ENCODE measurements at places on chromosomes 7 and 10.

DNA sequence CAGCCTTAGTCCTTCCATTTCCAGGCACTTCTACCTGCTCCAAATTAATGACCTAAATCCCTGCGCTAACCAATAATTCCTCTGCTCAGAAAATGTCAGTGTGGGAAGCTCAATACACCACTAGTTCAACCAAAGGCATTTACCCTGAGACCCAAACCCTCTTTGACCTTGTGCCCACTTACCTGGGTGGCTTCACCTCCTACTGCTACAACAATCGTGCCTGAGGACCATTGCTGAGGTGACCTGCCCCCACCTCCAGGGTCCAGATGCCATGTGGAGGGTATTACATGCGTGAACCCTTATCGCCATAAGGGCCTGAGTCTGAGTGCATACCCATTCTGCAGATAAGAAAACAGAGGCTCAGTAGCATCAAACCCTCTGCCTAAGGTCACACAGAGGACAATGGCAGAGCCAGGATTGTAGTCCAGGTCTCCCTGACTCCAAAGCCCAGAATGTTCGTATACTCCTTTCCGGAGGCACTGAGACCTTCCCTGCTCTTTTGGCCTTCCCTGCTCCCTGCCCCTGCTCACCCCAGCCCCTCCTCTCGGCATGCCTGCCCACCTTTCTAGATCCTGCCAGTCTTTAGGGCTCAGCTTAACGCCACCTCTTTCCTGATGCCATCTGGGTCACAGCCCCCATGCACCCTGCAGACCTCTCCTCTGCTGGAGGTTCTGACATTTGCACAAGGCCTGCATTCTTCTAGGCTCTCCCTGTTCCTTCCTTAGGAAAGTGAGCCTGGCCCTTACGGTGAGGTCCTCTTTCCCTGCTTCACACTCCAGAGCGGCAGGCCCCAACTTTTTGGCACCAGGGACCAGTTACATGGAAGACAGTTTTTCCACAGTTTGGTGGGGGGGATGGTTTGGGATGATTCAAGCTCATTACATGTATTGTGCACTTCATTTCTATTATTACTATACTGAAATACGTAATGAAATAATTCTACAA is 94.9 kb downstream of the CHST15 start:
- peak; percentile 3 for DNase-seq

DNA sequence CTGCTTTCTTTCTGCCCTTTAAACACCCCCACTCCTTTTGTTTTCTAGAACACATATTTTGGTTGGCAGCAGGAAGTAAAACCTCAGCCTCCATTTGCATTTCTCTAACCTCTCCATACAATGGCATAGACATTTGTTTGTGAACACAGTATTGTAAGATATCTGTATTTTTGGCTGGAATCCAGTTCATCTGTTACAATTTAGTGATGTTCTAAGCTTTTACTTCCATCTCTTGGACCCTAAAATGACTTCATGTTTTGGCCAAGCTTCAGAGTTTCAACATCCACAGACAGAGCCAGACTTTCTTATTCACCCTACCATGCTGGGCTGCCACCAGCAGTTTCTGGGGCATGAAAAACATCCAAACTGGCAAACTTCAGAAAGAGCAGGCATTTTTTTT is 21.1 kb upstream of the AUTS2 start:
- DNase-seq: no peak

- no peak for DNase-seq
These were observed 52.8 kb upstream of the AOAH start for GRCh38 chr7:36777062-36777461.

DNA sequence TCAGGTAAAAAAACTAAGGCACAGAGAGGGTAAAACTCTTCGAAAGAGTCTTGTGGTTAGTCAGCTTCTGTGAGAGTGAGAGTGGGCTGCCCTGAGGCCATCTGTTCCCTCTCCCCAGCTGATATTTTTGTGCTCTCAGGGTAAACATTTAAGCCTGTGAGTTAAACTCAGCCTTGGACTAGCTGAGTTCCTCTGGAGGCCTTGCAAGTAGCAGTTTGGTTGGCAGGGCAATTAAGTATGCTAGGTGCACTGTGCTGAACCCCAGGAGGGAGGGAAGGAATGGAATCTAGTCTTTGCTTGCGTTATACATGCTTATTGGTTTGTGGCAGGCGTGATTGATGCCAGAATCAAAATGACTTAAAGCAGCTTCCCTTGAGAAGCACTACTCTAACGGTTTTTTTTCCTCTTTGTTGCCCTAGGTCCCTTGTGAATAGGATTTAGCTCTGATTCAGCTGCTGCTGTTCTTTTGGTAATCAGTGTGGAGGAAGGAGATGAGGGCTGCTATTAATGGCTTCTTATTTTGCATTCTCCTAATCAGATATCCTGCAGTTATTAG is 140.2 kb downstream of the AUTS2 start:
- peak; percentile 46 for DNase-seq

DNA sequence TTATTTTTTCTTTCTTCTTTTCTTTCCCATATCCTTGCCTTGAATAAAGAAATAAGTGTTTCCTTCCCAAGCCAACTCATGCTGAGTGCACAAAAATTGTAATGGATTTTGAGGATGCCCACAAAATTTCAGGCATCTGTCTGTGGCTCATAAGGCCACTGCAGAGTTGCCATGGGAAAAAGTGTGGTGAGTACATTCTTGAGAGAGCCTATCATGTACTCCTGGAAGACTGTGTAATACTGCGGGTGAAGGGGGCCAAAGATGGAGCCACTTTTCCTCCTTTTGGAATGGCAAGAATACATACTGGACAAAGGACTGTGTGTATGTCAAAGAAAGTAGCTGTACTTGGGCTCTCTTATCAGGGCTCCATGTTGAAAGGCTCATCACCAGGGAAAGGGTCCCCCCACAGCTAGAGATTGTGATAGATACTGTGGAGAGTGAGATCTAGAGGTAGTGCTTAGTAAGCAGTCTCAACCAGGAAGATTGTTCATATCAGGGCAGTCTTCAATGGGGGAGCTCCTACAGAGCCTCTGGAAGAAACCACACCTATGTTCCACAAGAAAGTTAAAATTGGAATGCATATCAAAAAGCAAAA is 341.6 kb upstream of the KCND2 start:
- no peak for DNase-seq

DNA sequence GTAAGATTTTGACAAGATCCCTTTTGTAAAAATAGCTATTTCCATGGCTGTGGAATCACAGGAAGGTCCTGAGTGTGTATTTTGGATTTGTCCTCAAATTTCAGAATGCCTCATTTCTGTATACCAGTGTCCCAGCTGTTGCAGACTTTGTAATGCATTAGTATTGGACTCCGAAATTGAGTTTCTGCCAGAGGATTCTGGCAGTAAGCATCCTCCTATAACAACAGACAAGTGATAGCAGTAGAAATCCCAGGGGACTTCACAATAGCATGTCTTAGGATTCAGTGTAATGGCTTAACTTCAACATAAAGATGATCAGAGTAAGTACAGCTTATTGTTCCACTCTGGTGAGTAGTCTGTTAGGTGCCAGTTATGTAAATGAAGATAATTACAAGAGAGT is 104.6 kb downstream of the FOXP2 start:
- no peak for DNase-seq

- no peak for DNase-seq
These were observed 121.9 kb downstream of the INPP5A start for GRCh38 chr10:132659206-132660091.

GRCh38 chr7:70527520-70528115 is 604.3 kb upstream of the GALNT17 start:
- no peak for DNase-seq

DNA sequence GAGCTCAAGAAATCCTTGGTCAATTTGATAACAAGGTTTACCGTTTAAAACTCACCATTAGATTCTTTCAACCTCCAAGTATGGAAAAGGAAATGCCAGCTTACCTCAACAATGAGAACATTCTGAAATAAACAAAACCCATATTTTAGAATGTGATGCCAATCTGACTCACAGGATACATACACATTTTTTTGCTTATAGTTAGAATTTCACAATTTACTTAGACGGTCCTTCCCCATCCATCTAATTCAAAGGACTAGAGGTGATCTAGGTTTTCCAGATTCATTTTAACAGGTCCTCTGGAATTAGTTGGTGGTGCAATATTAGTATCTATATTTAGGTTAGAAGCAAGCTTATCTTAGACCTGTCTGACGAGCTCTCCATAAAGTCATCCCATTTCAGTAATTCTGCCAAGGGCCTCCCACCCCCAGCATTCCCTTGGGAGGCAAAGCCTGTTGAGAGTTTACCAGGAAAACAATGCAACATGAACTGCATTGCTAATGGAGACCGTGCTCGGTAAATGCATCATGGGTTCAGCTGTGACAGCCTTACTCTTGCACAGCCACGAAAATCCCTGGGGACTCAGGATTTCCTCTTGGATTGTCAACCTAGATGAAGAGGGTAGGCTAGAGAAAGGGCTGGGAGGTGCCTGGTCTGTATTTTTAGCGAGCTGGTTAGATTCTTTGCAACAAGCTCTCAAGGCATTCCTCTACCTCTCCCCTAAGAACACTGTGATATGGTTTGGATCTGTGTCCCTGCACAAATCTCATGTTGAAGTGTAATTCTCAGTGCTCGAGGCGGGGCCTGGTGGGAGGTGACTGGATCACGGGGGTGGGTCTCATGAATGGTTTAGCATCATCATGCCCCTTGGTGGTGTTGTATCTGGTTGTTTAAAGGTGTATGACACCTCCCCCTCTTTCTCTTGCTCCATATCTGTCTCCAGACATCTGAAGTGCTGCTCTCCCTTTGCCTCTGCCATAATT is 93.8 kb downstream of the PRTFDC1 start:
- DNase-seq: peak; percentile 71

GRCh38 chr10:97904576-97904975 is 54.9 kb downstream of the GOLGA7B start:
- DNase-seq: no peak

- DNase-seq: no peak
These were observed 565.7 kb upstream of the ANKRD30A start for GRCh38 chr10:36559412-36560400.

DNA sequence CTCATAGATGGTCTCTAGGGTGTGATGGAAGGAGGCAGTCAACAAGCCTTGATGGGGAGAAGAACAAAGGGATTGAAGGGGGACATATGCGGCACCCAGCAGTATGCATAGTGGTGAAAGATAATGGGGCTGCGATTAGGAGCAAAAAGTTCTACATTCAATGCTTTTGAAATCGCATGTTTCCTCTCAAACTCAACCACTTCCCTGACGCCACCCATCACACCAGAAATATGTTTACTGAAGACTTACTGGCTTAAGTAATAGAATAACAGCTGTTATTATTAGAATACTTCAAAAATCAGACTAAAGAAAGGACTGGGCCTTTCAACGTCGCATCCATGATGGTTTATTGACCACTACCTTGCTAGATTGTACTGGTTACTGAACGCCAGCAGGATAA is 31.5 kb downstream of the MKRN1 start:
- no peak for DNase-seq

DNA sequence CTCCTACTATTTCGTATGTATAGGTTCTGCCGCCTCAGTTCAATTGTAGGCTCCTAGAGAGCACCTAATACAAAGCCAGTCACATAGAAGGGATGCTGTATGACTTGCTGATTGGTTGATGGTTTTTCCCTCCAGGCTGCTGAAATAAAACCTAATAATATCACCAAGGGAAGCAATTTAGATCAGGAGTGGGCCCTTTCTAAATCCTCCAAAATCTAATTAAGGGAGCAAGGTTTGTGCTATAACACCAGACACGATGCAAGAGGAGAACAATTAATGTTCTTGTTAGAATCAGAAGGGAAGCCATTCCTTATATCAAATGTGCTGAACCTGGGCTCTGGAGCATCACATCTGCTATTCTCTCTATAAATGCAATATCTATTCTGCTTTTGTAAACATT is 42.0 kb upstream of the SLC13A1 start:
- no peak for DNase-seq

GRCh38 chr7:93442478-93443224 is 131.9 kb downstream of the CALCR start:
- DNase-seq: peak; percentile 52

DNA sequence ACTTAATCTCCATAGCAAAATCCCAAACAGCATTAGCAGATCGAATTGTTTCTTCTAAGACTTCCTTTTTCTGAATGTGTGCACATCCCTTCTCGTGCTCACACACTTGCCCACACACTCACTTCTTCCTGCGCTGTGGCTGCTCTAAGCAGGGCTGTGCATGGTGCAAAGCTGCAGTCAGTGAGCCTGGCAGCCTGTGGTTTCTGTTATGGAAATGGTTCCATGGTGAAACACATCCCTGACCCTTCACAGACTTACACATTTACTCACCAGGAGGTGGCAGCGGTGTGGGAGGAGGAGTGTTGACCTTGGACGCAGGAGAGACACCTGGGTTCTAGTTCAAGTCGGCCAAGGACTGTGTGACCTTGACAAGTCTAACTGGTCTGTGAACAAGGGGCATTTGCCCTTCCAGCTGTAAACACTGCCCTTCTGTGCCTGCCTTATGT is 24.9 kb downstream of the MTURN start:
- no peak for DNase-seq

- no peak for DNase-seq
These were observed 240.3 kb upstream of the KAT6B start for GRCh38 chr10:74586088-74586585.

- DNase-seq: no peak
These were observed 319.3 kb upstream of the GHITM start for GRCh38 chr10:83820033-83820432.

DNA sequence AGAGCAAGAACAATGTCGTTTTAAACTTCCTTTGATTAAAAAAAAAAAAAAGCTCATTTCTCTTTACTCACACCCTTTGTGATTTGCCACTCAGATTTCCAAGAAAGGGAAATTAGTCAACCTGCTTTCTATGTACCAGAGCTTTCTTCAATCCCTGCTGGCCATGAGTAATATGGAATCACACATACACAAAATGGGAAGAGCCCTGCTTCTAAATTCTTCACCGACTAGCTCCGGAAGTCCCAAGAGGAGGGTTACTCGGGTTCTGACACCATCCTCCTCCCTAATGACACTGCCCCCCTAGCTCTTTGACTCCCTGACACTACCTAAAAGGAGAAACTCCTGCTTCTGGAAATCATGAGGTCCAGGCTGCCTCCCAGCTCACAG is 81.8 kb upstream of the SFMBT2 start:
- DNase-seq: no peak

DNA sequence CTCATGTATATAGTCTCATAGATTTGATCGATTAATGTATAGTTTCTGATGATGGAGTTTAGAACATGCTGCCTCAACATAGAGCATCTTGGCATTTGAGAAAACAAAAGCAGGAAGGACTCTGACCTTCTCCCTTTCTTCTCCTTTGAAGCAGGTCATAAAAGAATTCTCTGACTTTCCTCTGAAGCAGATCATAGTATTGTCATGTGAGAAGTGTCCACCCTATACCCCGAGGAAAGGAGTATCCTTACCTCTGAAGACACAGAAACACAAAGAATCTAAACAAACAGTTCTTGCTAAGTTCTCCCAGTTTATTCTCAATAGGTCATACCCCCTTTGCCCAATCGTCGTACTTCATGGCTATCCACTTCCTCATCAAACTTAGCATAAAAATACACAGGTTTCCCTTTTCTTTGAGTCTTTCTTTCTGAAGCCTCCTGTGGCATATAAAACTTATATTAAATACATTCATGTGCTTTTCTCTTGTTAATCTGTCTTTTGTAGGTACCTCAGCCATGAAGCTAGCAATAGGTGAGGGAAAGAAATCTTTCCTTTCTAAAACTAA is 194.9 kb downstream of the REEP3 start:
- DNase-seq: no peak
